Glomerular endothelial cell (primary cell): ENCODE measurements at places on chromosomes 4 and X.

GRCh38 chr4:28557755-28558154 lies 1697.1 kb downstream of the STIM2 start:
- no peak for DNase-seq

GRCh38 chr4:173498771-173499170 lies 31.3 kb downstream of the HAND2 start:
- no peak for DNase-seq

DNA sequence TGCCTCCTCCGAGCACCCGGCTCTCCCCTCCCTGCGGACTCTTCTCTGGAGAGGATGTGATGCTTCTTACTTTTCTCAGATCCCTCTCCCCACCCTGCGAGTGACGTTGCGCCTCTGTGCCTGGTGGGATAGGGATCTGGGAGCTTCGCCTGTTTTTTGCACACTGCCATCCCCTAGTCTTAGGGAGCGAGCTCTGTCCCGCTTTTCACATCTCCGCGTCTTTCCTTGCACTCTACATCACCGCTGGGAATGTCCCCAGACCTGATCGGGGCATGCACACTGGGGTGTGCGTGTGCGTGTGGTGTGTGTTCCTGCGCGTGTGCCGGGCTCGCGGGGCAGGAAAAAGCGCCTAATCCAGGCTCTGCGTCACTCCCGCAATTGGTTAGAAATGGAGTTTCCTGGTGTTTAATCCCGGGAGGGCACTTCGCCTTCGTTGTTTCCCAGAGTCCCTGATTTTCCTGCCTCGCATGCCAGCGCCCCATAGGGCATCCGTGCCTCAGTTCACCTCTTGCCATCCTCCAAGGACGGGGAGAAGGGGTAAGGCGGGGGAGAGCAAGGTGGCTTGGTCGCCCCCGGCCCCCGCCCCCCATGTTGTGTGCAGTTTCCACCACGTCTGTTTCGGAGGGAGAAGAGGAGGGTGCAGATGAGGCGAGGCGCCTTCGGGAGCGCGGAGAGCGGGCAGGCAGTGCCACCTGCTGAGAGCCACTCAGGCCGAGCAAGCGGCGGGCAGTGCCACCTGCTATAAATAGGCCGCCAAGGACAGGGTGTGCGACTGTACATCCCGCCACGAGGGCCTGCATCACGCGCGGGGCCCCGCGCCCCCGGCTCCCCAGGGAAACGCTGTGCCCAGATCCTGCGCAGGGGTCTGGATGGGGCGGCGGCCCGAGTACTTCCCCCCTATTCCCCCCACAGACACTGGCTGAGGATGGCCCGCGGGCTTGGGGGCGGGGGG lies 759 bp upstream of the TBC1D1 start:
- DNase-seq: no peak

DNA sequence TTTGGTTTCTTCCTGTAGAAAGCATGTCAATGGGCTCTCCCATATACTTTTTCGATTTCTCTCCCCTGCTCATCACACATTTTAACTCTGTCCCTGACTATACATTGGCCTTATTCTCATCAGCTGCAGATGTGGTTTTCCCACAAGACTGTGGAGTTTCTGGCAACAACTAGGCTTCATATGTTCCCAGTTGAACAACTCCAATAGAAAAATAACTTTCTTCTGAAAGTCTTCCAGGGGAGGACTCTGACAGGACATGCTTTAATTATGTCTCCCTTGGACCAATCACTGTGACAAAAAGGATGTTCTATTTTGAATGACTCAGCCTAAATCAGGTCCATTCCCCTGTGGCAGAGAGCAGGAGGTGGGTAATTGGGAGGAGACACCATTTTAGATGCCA lies 28.1 kb downstream of the SPANXC start:
- no peak for DNase-seq

GRCh38 chrX:17596061-17596460 lies 141.2 kb upstream of the SCML1 start:
- no peak for DNase-seq

GRCh38 chrX:110180176-110180927 lies 137.5 kb downstream of the AMMECR1 start:
- no peak for DNase-seq

GRCh38 chr4:178339769-178340168 lies 897.5 kb upstream of the AGA start:
- DNase-seq: no peak

- DNase-seq: no peak
These were observed 190.6 kb upstream of the RBPJ start for GRCh38 chr4:26130173-26130572.

- DNase-seq: no peak
These were observed 795 bp downstream of the DCAF12L1 start for GRCh38 chrX:126551725-126552312.

DNA sequence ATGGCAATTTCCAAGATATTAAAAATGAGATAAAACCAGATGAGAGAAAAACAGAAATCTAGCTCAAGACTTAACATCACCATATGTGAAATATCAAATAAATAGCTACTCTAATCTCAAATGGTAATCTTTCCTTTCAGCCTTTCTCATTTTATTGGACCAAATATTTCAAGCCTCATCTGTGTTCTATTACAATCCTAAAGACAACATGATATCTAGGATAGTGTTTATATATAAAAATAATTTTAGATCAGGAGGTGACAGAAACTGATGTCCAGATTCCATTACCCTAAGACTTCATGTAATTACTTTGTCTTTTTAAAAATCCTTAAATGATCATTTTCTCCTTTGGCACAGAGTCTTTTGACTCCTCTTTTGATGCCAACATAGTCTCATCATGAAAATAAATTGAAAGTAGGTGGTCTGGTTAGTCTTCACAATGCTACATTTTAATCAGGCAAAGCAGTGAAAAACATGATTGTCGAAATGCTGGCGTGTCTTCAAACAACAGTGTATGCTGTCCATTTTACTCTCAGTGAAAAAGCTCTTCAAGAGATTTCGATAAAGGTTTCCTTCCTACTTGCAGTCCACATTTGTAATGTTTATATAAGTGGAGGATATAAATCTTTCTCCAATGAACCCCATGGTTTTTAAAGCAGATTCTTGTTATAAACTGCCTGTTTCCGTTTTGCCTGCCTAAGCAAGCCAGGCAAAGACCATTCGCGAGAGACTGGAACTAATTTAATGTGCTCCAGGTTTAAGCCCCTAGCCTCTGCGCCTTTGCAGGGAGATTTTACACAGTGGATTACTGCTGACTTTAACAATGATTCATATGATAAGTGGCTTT lies 169.8 kb downstream of the SCFD2 start:
- no peak for DNase-seq

GRCh38 chr4:140752291-140753068 lies 3.7 kb downstream of the TBC1D9 start:
- no peak for DNase-seq

GRCh38 chr4:8332038-8332857 lies 62.7 kb downstream of the HTRA3 start:
- DNase-seq: no peak

GRCh38 chr4:5203993-5204310 lies 152.7 kb downstream of the STK32B start:
- DNase-seq: no peak

GRCh38 chrX:6460893-6461490 lies 73.9 kb downstream of the VCX3A start:
- no peak for DNase-seq

- DNase-seq: no peak
These were observed 97.6 kb downstream of the HMX1 start for GRCh38 chr4:8774071-8774470.

DNA sequence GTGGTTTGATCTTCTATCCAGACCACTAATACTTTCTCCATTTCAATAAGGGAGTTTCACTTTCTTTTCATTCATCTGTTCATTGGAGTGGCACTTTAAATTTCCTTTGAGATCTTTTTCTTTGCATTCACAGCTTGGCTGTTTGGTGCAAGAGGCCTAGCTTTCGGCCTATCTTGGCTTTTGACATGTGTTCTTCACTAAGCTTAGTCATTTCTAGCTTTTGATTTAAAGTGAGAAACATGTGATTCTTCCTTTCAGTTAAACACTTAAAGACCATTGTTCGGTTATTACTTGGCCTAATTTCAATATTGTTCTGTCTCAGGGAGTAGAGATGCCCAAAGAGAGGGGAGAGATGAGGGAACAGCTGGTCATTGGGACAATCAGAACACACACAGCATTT lies 24.3 kb downstream of the CXCL13 start:
- no peak for DNase-seq

DNA sequence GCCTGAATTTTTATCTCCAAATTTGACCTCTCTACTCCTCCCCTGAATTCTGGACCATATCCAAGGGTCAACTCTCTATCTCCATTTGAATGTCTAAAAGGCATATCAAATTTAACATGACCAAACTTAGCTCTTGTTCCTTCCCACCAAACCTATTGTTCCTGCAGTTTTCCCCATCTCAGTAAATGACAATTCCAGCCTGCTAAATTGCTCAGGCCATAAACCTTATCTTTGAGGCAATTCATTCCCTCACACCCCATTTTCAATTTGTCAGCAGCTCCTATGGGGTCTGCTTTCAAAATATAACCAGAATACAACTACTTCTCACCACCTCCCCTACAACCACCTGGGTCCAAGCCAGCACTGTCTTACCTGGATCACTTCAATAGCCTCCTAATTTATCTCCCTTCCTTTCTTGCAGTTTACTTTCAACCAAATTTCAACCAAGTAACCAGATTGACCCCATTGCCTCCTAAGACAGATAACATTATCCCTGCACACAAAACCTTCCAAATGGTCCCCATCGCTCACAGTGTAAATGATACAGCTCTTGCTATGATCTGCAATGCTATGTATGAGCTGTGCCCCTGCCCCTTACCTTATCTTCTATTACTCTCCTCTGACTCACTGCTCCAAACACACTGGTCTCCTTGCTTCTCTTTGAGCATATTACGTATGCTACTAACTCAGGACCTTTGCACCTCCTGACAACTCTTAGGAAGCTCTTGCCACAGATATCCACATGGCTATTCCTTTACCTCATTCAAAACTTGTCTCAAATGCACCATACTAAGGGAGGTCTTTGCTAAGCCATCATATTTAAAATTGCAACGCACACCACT lies 66.0 kb downstream of the CAMK2D start:
- DNase-seq: no peak

- no peak for DNase-seq
These were observed 58.7 kb downstream of the GPRIN3 start for GRCh38 chr4:89248879-89249281.

DNA sequence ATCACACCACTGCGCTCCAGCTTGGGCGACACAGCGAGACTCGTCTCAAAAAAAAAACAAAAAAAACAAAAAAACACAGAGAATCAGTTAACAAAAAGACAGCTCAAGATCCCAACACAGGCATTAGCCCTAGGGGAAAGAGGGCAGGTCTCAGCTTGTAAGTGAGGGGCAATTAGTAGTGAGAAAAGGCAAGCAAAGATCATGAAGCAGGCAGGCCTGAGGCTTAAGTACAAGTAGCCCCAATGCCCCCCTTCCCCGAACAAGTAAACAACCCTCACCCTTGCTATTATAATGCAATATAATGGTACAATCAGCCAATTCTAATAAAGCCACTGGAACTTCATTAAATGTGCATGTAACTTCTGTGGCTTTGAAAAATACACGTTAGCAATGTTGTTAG lies 17.0 kb downstream of the ADGRA3 start:
- DNase-seq: no peak

DNA sequence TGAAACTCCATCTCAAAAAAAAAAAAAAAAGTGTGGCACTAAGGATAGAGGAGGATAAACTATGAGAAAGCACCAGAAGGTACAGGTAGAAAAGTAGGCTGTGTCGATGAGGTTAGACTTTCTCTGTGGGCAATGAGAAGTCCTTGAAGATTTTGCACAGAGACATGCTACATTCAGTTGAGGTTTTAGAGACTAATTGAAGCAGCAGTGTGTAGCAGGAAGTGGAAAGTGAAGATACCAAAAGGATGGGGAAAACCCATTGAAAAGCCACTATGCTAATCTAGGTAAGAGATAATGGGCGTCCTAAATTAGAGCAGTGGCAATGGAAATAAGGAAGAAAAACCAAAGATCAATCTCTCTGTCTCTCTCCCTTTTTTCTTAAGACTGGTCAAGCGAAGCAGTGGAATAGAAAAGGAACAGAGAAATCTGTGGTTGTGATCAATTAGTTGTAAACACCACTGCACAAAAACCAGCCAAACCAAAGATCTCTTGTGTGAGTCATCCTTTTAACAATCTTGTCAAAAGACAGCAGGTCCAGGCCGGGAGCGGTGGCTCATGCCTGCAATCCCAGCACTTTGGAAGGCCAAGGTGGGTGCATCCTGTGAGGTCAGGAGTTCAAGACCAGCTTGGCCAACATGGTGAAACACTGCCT lies 3.5 kb downstream of the SPINK2 start:
- DNase-seq: no peak

GRCh38 chr4:149645790-149646189 lies 169.9 kb downstream of the IQCM start:
- no peak for DNase-seq

DNA sequence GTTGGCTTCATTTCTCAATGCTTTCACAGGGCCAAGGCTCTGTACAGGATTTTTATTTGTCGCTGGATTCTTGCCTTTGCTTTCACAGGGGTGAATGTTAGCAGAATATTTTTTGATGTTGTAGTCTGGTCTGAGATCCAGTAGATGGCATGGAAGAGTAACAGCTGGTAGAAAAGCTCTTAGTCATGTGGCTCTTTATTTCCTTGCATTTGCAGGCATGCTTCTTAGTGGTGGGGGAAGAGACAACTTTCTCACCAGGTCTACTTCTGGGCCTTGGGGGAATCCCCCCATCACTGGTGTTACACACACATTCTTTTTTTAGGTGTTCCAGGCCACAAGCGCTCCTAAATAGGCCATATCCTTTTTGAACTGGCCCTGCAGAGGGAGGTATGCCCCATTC lies 58.2 kb upstream of the DKK2 start:
- peak; percentile 9 for DNase-seq

- no peak for DNase-seq
These were observed 191.4 kb upstream of the LEF1 start for GRCh38 chr4:108359986-108360681.

GRCh38 chr4:35541146-35541887 lies 703.0 kb downstream of the ARAP2 start:
- no peak for DNase-seq

DNA sequence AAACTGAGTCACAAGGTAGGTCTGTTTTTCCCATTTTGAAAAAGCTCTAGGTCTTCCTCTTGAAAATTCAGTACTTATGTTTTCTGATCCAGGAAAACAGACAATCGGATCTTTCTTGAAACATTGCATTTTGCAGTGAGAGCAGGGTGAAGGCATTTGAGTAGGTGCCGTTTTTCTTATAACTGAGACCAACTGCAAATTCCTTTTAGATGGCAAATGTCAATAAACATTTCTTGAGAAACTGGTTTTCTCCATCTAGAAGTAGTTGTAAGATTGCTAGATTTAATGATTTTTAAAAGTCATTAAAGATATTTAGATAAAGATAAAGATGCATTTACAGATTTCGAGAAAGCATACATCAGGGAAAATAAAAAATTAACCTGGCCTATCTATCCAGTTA lies 92.4 kb downstream of the PHOX2B start:
- DNase-seq: no peak
